NCI-H526 treated with DMSO at 0.1 percent for 48 hours (cell line): ENCODE measurements at places on chromosomes 4 and X.

- DNase-seq = no peak
Measured at GRCh38 chrX:20988118-20988517, 386.1 kb upstream of the CNKSR2 start.

GRCh38 chrX:22486296-22486695 lies 213.6 kb downstream of the CBLL2 start:
- no peak for DNase-seq

DNA sequence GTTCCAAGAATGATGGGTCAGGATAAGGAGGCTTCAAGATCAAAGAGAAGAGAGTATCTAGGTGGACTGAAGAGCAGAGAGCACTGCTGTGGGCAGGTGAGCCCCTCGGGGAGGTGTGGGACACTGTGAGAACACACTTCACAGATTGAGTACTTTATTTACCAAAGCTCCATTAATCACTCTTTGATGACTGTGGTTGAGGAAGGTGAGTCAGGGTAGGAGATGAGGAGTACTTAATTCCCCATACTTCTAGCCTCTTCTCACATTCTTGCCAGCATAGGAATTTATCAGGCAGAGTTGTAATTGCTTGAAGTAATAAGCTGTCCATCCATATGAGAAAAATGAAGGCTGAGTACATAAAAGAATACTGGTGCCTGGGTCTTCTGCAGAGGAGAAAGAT lies 375.3 kb downstream of the PCDH10 start:
- DNase-seq = no peak

GRCh38 chr4:123418351-123418931 lies 21.8 kb downstream of the SPRY1 start:
- DNase-seq = peak; percentile 28

DNA sequence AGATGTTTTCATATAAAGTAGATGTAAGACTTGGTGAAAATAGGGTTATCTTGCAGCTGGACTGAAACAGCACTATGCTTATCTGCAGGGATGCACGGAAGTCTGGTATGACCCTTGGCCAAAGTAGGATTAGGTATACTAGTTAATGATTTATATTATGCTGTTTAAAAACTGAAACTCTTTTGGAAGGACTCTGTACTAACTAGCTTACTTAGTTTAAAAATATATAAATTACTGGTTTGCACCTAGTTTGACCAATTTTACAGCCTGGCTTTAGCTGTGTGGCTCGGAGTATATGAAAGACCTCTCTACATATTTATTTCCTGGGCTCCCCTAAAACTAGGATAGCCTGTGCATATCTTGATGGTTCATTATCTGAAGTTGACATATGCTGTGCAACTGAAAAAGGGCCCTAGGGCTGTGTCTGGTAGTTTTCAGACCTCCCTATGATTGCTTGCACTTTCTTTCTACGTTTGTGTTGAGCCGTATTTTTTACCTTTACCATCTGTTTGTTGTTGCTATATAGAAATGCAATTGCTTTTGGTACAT lies 89.2 kb downstream of the TMEM144 start:
- no peak for DNase-seq

GRCh38 chrX:136425996-136426395 lies 61.8 kb upstream of the BRS3 start:
- DNase-seq = no peak

DNA sequence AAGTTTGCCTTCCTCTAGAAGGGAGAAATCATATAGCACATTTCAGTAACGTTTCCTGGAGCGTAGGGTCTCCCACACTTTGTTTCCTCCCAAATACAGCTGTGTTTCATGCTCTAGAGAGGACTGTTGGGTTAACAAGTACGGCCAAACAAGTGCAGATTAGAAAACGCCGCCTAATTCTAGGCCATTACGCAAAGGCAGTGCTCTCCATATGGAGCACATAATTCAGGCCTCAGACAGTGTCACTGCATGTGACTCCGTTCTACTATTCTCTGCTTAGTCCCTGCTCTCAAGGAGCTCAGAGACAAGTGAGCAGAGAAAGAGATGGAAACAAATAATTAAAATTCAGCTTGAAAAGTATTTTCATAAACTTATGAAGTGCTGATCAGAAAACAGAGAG lies 11.6 kb downstream of the ZNF827 start:
- no peak for DNase-seq

GRCh38 chr4:13977746-13978145 lies 350.2 kb upstream of the BOD1L1 start:
- no peak for DNase-seq

GRCh38 chr4:36392024-36392423 lies 110.6 kb downstream of the DTHD1 start:
- DNase-seq = no peak

- peak; percentile 9 for DNase-seq
Measured at GRCh38 chr4:113452868-113453620, 308.5 kb downstream of the CAMK2D start.

DNA sequence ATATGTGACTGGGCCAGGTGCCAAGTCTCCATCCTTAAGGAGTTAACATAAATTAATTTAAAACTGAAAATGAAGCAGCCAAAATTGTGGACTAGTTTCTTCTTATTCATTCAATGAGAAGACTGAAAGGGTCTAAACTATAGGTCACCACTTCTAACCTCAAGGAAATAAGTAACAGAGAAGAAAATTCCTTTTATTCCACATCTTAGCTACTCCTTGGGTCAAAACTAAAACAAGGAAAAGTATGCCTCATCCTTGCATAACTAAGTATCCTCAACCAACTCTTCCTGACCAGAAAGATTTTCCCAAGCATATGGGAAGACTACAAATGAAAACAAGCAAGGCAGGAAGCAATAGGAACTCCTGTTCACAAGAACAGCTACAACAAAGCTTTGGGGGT lies 71.2 kb downstream of the ZNF827 start:
- no peak for DNase-seq

GRCh38 chrX:51889851-51890250 lies 3.6 kb upstream of the MAGED1 start:
- DNase-seq = no peak

- no peak for DNase-seq
Measured at GRCh38 chr4:57154191-57154590, 44.0 kb upstream of the IGFBP7 start.

DNA sequence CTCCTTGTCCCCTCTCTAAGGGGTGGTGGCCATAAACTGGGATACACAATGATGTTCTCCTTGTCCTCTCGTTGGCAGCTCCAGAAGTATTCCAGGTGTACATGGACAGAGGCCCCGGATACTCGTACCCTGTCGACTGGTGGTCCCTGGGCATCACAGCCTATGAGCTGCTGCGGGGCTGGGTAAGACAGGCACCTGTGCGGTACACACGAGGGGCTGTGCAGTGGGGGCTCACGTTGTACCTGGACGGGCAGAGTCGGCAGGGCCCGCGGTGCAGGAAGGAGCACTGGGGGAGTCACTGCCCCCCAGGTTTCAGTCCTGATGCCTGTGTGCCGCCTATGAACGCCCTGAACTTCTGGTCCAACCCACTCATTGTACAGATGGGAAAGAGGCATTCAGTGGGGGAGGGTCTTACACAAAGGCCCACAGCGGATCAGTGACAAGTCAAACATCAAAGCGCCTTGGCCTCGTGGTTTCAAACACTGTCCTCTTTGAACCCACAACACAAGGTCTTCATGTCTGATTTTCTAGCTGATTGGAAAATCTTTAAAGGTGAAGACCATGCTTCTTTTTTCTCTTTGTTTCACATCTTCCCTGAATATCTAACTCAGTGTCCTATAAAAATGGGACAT lies 261.6 kb downstream of the EVC2 start:
- DNase-seq = no peak

DNA sequence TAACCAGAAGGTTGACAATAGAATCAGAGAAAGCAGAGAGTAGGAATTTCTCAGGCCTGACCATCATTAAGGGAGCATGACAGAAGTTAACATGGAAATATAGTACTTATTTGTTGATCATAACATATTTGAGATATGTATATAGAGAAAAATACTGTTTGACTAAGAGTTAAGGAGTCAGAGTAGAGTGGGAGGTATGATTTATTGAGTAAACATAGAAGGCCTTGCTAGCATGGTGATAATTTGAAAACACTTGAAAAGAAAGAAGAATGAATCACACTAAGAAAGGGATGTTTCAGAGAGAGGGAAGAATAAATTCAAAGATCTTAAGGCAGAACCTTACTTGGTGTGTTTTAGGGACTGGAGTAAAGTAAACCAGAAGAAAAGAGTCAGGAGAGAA lies 437.2 kb upstream of the TECRL start:
- no peak for DNase-seq

GRCh38 chr4:99447079-99447478 lies 11.9 kb upstream of the ADH7 start:
- no peak for DNase-seq

DNA sequence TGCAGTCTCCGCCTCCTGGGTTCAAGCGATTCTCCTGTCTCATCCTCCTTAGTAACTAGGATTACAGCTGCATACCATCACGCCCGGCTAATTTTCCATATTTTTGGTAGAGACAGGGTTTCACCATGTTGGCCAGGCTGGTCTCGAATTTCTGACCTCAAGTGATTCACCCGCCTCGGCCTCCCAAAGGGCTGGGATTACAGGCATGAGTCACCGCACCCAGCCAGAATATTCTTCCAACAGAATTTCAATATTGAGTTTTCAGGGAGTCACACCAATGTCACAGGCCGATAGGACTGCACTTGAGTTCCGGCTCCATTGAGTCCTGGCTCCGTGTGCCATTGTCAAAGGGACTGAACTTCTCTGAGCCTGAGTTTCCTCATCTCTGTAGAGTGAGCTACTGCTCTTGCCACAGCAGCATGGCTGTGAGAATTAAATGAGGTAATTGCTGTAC lies 82.9 kb downstream of the CLCN4 start:
- no peak for DNase-seq

DNA sequence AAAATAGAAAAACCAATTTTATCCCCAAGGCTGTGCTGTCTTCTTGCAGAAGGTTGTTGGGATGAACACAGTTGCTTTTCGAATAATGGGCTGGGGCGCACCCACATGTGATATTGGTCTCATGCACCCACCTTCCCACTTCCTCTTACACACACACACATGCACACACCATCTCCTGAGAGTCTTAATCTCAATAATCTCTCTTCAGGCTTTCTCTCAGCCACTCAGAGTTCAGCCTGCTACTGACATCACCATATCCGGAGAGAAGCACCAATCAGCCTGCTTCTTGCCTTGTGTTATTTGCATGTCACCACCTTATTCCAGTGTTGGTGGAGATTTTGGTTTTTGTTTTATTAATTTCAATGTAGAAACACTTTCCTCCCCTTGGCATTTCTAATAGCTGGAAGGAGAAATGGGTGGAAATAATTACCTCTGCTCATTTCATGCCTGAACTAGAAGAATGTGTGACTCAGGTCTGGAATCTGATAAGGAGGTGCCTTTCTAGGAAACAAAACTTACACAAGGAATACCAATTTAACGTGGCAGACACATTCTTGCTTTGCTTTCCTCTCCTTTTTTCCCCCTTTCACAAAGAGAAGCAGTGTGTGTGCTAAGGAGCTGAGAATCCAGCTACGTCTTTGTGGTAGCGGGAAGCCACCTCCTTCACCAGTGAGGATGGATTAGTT lies 400.2 kb downstream of the MID1IP1 start:
- DNase-seq = no peak

- DNase-seq = no peak
Measured at GRCh38 chrX:125947501-125947900, 218.6 kb downstream of the DCAF12L2 start.

- peak; percentile 87 for DNase-seq
Measured at GRCh38 chr4:150315175-150315574, 236.9 kb downstream of the DCLK2 start.

DNA sequence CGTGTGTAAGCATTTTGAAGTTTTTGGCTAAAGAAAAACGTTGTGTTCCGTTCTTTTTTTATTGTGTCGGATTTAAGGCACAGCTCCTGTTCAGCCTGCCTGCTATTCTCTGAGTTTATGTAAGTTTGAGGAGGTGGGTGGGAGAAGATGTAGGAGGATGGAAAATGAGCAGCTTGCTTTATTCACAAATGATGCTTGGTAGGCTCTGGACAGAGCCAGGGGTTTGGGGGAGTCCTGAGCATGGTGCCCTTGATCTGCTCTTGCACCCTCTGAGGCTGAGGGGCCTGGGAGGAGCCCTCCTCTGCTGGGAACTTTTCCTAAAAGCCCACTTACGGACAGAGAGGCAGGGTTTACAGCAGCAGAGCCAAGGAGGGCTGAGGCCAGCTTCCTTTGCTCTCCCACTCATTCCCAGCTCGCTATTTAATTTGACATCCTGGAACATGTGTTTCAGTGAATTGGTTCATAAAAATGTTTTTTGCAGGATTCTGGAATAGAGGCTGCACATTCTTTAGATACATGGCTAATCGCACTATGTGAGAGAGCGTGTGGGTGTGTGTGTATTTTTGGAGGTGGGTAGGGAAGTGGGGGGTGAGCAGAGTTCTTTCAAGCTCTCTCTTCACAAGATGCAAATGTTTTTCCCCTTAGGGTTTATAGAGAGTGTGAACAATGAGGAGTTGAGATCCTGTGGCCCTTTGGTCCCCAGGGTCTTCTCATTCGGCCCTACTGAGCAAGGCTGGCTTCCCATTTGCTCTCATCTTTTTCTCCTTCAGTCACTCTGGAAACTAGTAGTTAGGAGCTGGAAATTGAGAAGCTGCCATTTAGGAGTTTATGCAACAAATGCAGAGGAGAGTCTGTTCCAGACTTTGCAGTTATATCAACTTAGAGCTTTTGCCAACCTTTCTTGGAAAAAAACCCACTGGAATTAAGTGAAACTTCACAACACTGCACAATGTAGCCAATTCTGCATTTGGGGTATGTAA lies 32.1 kb downstream of the TMEM131L start:
- no peak for DNase-seq

DNA sequence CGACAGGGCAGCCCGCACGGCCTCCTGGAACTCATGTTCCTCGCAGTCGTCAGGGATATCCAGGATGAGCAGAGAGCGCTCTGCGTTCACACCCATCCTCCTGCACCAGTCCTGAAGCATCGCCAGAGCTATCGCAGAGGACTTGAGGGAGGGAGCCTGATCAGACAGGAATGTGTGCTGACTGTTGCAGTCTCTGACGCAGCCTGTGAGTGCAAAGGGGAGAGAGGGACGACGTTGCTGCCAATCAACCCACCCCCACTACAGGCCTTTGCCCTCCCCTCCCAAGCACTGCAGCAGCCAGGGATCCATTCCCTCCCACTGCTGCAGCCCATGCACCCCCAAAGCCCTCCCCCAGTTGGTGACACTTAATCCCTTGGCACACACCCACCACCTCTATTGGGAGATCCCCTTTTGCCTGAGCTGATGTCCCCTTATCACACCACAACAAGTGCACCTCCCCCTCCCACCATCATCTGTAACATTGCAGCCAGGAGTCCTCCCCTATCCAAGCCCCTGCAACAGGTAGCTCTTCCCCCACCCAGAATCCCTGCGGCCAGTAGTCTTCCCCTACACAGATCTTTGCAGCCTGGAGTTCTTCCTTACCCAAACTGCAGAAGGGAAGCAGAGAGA lies 897 bp downstream of the PNMA6F start:
- no peak for DNase-seq
